ENCODE measurements at places on chromosomes 2 and 18. TPM values are rescaled to one million over a fixed set of nuclear protein-coding genes. Genes with fewer than 3 reads are reported as not detected.

GRCh38 chr2:174280596-174280995 lies 32.3 kb upstream of the OLA1 start:
- no peak for DNase-seq

DNA sequence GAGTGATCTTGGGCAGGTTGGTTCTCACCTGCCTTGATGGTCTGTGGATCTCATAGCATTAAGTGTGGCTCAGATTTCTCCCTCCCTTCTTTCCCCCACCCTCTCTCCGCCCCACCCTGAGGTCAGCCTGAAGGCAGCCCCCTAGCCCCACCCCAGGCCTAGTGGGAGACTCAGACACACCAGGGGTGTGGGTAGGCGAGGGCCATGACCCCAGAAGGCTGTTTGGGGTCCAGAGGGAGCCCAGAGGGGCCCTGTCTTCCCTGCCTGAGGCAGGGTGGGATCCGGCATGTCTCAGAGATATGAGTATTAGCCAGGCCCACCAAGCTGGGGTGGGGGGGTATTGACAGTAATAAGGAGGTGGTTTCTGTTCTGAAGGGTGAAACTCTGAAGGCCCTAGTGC lies 160.5 kb downstream of the GLI2 start:
- no peak for DNase-seq

DNA sequence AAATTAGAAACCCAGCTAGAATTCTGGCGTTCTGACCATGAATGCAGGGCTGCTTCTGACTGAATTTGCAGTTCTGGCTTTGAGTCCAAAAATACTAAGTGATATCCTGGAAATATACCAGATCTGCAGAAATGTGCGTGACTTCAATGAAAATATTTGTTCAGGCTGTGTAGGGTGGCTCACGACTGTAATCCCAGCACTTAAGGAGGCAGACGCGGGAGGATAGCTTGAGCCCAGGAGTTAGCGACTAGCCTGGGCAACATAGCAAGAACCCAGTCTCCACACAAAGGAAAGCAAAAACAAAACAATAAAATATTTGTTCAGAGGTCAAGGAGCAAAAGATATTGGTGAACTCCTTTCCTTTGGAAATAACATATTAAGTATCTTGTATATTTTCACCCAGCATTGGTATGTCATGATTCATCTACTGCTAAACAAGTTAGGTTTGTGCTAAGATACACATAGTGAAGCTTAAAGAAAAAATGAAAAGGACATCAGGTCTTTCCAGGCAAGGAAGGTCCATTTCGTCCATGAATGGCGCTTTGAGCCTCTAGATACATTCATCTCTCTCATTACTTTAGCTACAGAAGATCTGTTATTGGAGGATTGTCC lies 239.2 kb downstream of the CMPK2 start:
- DNase-seq = no peak

The GALNT14 gene
- 251 TPM for total RNA-seq

The UGT1A8 gene
- 0.87 TPM for total RNA-seq

Measured in Caki2 (cell line).